Endothelial cell of umbilical vein (primary cell): ENCODE measurements at places on chromosomes 7 and 10.

DNA sequence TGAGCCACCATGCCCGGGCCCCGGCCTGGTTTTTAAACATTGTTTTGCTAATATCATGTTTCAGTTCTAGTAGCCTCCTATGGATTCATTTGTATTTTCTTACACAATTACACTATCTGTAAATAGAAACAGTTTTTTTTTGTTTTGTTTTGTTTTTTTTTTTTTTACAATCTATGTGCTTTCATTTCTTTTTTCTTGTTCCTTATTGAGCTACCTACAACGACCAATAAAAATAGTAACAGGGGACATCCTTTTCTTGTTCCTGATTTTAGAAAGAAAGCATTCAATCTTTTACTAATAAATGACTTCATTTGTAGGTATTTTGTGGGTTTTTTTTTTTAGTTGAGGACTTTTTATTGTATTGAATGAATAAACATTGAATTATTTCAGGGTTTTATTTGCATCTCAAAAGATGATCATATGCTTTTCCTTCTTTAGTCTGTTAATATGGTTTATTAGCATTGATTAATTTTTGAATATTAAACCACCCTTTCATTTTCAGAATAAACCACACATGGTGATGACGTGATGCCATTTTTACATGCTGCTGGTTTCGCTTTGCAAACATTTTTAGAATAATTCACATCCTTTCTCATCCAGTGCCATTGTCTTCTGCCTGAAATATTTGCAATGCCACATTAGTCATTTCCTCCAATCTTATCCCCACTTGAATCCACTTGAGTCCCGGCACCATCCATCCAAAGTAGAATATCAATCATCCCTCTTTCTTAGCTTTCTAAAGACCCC lies 18.1 kb upstream of the AKR1E2 start:
- peak; percentile 93 for DNase-seq

DNA sequence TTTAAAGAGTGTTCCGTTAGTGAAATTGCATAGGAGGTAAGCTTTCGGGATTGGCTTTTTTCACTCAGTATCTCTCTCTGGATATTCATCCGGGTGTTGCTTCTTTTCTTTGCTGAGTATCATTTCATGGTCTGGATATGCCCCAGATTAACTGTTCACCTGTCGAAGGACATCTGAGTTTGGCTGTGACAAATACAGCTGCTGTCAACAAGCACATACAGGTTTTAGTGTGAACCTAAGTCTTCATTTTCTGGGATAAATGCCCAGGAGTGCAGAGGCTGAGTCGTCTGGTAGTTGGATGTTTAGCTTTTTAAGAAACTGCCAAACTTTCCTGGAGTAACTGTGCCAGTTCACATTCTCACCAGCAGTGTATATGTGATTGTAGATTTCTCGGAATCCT lies 5.6 kb downstream of the DOCK1 start:
- DNase-seq: no peak

DNA sequence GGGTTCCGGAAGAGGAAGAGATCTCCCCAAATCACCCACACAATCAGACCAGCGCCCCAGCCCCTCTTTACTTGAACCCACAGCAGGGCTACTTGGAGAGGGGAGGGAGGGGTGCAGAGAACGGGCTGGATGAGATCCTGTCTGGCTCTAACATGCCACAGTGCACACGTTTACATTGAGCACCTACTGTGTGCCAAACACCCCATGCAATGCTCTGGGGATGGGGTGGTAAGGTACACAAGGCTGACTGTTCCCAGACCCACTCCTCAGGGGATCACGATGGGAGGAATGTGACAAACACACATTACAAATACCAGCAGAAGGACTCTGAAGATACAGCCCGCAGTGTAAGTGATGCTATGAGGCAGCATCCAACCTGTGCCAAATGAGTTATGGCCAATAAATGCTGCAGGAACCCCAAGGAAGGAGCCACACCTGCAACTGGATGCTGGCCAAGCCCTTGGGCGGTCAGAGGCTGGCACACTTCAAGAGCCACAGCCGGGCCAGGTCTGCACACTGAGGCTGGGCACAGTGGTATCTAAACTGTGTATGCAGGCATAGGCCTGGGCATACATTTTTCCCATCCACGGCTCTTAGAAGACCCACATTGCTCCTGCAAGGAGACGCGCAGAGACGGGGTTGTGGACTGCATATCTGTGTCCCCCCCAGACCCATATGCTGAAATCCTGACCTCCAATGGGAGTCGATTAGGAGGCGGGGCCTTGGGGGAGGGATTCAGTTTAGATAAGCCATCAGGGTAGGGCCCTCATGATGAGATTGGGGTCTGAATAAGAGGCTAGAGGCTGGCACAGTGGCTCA lies 6.4 kb downstream of the SPOCK2 start:
- DNase-seq: no peak

- DNase-seq: no peak
Observed at GRCh38 chr7:47795631-47796030, 152.6 kb downstream of the PKD1L1 start.

GRCh38 chr7:110839866-110840265 lies 251.1 kb upstream of the LRRN3 start:
- DNase-seq: peak; percentile 25

- no peak for DNase-seq
Observed at GRCh38 chr10:111249925-111250324, 173.1 kb downstream of the ADRA2A start.

GRCh38 chr7:66558660-66559465 lies 69.8 kb upstream of the KCTD7 start:
- no peak for DNase-seq

DNA sequence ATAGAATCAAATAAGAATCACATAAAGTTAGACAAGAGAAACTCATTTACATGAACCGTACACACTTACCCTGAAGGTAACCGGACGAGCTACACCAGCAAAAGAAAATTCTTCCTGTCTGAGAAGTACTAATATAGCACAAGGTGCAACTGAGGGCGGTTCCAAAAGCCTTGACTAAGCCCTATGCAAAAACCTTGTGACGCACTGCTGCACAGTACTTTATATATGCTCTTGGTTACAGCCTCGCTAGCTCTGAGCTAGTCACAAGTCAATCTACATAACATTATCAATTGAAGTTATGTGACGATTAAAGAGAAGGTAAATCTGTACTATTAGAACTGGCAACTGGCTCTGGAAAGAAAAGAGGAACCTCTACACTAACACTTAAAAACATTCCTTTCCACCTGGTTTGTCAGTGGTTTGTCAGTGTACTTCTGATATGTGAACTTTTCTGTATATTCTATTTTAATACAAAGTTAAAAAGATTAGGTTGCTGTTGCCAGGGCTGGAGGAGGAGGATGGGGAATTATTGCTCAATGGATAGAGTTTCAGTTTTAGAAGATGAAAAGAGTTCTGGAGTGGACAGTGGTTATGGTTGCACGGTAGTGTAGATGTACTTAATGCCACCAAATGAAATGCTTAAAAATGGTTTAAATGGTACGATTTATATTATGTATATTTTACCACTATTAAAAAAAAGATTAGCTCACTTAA lies 21.6 kb downstream of the NT5C3A start:
- DNase-seq: peak; percentile 13

GRCh38 chr7:153616711-153617325 lies 435.4 kb upstream of the DPP6 start:
- no peak for DNase-seq

GRCh38 chr7:105972276-105972675 lies 9.2 kb downstream of the CDHR3 start:
- DNase-seq: no peak

- DNase-seq: no peak
Observed at GRCh38 chr7:924541-925231, 29.8 kb downstream of the ADAP1 start.

DNA sequence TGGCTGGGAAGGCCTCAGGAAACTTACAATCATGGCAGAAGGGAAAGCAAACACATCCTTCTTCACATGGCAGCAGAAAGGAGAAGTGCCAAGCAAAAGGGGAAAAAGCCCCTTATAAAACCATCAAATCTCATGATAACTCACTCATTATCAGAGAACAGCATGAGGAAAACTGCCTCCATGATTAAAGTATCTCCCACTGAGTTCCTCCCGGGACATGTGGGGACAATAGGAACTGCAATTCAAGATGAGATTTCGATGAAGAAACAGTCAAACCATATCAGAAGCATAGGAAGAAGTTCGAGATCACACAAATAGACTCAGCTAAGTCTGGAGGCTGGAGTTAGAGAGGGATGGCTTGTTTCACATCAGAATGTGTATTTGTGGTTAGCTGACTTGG lies 869.4 kb upstream of the PHF14 start:
- DNase-seq: no peak

GRCh38 chr10:128553755-128554154 lies 427.5 kb upstream of the MKI67 start:
- no peak for DNase-seq

DNA sequence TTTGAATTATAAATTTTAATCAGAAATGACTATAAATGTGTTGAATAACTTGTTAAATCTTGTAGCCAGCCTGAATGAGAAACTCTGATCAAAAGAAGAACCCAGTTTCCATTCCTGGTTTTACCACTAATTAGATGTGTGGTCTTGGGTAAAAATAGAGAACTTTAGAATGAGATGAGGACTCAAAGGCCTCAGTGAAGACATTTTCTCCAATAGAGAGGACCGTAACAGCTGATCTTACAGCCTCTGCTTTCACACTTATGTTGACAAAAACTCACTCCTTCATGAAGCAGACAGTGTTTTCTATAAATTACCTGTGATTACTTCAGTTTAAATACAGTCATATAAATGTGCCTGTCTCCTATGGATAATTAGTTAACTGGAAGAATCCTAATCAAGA lies 200.1 kb upstream of the MEOX2 start:
- DNase-seq: no peak
